CD4-positive, alpha-beta memory T cell (primary cell): ENCODE measurements at places on chromosomes 11 and 22.

DNA sequence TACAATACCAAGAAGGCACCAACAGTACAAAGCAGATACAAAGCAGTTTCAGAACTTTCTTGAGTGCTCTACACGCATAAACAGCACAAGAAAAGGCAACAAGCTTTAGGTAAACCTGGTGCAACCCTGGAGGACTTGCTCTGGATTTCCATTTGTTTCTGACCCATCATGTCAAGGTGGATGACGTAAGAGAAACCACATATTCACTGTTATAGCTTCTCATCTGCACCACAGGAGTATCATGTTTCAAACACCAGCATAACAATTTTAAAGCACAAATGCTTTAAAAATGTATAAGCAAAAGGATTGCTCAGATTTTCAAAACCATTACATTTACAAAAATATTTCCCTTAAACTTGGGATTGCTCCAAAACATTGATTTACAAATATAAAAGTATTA lies 25.0 kb upstream of the YPEL1 start:
- DNase-seq: no peak

- DNase-seq: no peak
Measured at GRCh38 chr22:17749605-17750395, 24.5 kb downstream of the BID start.

DNA sequence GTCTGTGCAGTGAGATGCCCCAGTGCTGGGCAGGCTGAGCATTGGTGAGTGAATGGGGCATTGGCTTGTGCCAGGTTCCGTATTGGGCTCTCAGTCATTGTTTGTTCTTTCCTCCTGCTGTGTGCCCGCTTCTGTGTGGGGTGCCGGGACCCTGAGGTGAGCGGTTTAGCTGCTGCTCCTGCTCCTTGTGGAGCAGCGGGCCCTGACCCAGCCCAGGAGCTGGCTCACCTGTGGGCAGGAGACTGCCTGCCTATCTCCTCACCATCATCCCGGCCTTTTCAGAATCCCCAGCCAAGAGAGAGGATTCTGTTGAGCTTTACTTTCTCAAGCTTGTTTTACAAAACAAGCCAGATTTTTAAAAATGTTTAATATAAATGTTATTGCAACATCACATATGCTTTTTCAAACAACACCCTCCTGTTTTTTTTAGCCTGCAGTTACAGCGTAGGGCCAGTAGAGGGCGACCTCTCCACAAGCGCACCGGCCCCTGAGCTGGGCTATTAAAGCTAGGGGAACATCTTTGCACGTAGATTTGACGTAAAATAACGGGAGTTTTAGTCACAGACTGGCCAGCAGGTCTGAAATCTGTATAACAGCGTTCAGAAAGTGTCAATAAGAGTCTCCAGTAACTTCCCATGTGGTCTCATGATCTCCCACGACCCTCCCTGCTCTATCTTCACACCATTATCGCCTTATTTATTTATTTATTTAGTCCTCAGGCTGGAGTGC lies 25.1 kb upstream of the RELT start:
- DNase-seq: peak; percentile 77

DNA sequence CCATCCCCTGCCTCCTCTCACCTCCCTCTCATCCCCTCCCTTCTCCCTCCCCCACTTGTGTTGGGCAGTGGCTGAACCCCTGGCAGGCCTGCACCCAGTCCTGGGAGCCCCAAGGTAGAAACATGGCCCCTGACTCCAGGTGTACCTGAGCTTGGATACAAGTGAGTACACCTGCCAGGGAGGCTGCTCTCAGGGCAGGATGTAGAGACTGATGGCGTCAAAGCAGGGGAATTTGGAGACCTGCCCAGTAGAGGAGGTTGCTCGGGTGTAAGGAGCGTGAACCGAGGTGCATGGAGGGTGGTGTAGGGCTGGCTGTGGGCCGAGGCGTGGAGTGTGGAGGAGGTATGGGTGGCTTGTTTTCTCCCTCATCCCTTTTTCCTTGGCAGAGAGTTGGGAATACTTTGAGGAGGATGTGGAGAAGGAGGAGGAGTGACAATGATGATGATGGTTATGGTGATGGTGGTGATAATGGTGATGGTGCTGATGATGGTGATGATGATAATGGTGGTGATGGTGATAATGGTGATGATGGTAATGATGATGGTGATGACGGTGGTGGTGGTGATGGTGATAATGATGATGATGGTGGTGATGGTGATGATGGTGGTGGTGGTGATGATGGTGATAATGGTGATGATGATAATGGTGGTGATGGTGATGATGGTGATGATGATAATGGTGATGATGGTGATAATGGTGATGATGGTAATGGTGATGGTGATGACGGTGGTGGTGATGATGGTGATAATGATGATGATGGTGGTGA lies 12.3 kb downstream of the MRGPRG start:
- no peak for DNase-seq

- DNase-seq: no peak
Measured at GRCh38 chr22:48496226-48496845, 1331.3 kb downstream of the BRD1 start.

DNA sequence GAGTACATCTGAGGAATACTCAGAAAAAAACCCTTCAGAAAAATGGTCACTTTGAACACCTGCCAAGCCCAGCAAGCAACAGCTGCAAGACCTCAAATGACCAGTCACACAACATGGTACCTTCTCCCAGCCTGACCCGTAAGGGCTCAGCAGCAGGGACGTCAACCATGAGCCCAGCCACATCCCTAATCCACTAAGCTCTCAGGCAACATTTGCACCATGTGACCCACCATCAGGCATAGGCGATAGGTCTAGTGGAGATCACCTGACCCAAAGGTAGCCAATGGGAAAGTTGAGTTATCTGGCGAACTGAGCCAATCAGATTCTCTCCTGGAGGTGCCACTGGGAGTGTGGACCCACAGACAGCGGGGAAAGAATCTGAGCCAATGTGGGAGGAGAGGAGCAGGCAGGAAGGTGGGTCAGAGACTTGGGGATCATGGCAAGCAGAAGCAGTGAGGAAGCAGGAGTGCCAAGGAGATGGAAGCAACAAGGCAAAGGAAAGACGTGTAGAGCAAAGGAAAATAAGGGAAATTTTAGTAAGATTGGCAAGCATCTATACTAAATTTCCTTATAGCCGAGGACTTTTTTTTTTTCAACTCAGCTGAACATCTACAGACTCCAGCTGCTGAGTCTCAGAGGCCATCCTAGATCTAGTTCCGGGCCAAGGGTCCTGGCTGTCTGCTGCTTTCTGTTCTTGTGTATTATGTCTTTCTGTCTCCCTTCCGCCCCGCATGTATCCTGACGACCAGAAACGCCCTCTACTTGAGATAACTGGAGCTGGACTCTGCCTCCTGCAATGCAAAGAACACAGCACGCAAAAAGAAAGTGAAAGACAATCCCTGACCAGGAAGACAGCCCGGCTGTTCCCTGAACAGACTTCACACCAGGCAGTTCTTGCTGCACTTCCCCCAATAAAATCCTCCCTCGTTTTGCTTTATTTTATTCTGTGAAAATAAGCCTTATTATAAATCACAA lies 11.0 kb upstream of the PLAAT2 start:
- no peak for DNase-seq

DNA sequence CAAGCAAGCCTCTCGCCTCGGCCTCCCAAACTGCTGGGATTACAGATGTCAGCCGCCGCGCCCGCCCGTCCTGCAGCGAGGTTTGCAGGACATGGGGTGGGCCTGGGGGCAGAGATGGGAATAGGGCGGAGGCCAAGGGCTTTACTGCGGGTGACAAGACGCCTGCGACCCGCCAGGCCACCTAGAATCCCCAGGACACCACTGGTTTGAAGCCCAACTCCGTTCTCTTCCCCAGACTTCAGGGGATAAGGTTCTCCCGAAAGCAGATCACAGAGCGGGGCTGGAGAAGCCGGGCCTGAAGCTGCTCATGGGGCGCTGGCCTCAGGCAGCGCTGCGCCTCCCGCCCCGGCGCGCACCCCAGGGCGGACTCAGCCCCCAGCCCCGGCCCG lies 354 bp downstream of the POLR2L start:
- no peak for DNase-seq

- no peak for DNase-seq
Measured at GRCh38 chr22:36871669-36872081, 10.9 kb downstream of the NCF4 start.

DNA sequence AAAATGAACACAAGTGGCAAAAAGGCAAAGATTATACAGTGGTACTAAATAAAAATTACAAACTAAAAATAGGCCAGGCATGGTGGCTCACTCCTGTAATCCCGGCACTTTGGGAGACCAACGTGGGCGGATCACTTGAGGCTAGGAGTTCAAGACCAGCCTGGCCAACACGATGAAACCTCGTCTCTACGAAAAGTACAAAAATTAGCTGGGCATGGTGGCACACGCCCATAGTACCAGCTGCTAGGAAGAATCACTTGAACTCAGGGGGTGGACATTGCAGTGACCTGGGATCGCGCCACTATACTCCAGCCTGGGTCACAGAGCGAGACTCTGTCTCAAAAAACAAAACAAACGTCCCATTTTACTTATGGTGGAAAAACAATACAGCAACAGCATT lies 24.5 kb downstream of the ZNF280B start:
- no peak for DNase-seq

- DNase-seq: peak; percentile 52
Measured at GRCh38 chr11:69670158-69670845, 4.9 kb downstream of the LTO1 start.

DNA sequence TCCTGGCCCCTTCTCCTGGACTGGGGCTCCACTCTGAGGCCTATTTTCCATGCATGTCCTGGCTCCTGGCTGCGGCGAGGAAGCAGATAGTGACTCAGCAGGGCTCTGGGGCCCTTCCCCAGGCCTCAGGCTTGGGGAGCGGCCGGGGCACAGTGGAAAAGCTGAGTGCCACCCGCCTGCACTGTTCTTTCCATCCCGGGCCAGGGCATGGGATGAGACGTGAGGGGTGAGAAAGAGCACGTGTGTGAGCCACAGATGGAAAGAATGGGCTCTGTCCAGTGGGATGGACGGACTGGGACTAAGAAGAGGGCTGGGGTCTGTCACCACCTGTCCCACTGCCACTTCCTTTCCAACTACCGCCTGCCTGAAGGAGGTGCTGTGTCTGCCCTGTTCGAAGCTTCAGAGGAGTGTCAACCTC lies 12.8 kb downstream of the SLC37A2 start:
- DNase-seq: no peak

DNA sequence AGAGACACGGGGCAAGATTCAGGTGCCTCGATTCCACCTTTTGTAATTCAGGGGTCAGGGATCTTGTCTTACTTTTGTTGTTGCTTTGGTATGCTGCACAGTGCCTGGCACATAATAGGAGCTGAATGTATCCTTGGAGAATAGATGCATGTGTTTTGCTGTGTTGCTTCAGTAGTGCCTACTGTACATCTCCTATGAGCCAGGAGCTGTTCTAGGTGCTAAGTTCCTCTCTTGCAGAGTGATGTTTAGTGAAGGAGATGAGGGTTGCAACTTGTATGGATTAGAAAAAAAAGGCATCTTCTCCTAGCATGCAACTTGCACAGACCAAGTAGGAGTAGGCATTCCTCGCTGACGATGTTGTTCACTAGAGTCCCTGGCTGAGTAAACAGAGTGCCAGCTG lies 555.4 kb downstream of the NTM start:
- DNase-seq: no peak

DNA sequence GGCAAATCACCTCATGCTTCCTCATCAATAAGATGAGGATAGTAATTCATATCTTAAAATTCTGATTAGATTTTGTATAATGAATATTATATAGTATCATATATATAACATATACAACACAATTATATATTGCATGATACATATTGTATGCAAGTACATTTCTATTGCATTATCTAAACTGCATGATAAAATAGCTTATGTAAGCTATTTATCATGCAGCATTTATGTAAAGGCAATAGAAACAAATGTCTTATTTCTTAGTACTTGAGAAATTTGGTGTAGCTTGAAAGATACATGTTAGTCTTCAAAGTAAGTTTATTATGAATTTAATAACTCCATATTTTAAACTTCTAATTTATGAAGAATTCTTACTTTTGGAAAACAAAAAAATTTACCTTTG lies 5.5 kb downstream of the LIN7C start:
- DNase-seq: no peak

GRCh38 chr11:120740380-120740779 lies 228.8 kb downstream of the GRIK4 start:
- no peak for DNase-seq

DNA sequence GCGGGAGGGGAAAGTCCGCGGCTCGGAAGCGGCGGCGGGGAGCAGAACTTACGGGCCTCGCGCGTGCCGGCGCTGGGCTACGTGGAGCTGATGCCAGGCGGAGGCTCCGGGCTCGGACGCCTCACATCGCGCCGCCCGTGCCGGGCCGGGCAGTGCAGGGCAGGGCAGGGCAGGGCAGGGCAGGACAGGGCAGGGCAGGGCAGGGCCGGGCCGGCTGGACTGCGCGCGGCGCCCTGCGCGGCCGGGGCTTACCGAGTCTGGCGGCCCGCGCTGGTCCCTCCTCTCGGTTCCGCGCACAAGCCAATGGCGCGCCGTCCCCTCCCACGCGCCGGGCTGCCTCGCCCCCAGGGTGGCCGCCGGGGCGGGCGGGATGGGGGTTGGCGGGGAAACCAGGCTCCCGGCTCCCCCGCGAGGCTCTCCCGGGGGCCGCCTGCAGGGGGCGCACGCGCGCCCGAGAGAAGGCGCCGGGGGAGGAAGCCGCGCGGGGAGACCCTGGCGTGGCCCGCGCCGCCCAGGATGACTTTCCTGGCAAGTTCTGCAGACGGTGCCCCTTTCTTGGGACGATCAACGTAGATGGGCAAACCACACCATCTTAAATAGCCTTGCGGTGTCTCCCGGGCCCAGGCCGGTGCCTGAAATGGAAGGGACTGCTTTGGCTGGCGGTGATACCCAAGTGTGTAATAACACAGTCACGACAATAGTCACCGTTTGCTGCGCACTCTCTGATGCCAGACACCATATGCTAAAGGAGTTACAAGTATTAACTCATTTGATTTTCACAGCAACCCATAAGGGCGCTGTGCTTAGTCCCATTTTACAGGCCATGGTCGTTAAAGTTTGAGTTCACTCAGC lies at the start of gene TP53I11:
Gene TP53I11 (minus strand): TSS at position 259 of the 852 bp plus-strand sequence. CDS start 12,548 bp downstream, outside the sequence.
- peak; percentile 53 for DNase-seq

DNA sequence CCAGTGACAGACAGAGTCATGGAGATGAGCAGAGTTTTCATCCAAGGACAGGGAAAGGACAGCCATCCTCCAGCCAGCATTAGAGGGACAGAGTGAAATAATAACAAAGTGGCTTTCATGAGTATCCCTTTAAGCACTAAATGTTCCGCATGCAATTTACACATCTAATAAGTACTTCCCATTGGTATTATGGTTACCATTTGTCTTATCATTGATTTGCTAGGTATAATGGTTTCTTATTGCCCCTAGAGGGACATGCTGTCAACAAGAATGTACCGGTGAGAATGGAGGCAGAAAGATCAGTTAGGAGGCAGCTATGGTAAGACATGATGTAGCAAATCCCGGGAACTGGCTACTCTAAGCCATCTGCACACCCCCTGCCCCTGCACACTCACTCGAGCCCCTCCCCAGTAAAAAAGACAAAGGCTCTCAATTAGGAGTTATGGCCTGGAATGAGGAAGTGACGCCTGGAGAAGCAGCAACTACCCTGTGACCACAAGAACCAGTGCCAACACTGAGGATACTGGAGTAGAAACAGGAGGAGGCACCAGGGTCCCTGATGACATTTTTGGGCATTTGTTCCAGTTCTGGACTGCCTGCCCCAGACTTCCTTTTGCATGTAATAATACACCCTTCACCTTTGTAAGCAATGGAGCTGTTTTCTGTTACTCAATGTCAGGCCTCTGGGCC lies 30.2 kb upstream of the HMGXB4 start:
- DNase-seq: no peak
